Thoracic aorta endothelial cell (primary cell): ENCODE measurements at places on chromosomes 1 and 21. TPM values are rescaled to one million over a fixed set of nuclear protein-coding genes. Genes with fewer than 3 reads are reported as not detected.

The SYT2 gene
- not detected in 2 replicates for total RNA-seq

The LCE2B gene
- total RNA-seq = not detected in 2 replicates

The MEF2D gene
- total RNA-seq = 10.6 and 18.1 TPM in 2 replicates

The MKNK1 gene
- total RNA-seq = 27.2 and 30.3 TPM in 2 replicates

The SLC2A5 gene
- 0.29 TPM in 1 of 2 replicates, not detected in the other for total RNA-seq

The KCNK2 gene
- total RNA-seq = not detected in 2 replicates

The CD34 gene
- total RNA-seq = 18.7 and 47.7 TPM in 2 replicates

The TDRD10 gene
- 2.9 and 4.0 TPM in 2 replicates for total RNA-seq

The MCOLN2 gene
- total RNA-seq = 0.27 and 0.36 TPM in 2 replicates
